Epithelial cell of esophagus (primary cell): ENCODE measurements at places on chromosomes 13 and 19.

GRCh38 chr13:39952249-39953233, 297.1 kb downstream of the COG6 start:
- no peak for DNase-seq

DNA sequence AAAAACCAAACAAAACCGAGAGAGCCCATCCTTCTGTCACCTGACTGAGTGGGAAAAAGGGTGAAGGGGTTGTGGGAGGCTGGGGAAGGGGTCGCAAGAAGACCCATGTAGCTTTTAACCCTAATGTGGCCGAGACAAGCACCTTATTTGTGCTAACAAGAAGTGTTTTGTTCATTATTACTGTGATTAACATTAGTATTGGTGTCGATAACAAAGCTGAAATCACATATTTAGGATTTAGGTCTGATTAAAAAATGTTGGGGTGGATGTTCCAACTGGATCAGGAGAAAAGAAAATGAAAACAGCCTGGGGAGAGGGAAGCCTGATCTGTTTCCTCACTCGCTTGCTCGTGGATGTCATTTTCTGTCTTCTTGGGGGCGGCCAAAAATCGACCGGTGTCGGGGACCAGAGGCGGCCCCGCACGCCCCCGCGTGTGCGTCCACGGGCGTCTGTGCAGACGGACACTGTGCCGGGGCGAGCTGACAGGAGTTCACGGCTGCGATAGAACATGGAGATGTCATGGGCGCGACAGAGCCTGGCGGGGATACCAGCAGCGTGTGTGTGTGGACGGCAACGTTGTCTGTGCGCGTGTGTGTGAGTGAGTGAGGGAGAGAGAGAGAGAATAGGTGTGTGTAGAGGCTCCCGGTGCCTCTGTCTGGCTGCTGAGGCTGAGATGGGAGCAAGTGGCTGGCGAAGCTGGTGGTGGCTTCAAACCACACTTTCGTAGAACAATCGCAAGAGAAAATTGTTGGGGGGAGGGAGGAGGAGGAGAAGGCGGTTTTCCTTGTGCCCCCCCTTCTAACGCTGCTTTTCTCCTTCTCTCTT, 29.1 kb downstream of the NFIX start:
- DNase-seq = no peak

- DNase-seq = no peak
Observed at GRCh38 chr13:73966331-73966730, 167.9 kb downstream of the KLF12 start.

GRCh38 chr19:41351339-41352245, 2.1 kb downstream of the TGFB1 start:
- peak; percentile 70 for DNase-seq

DNA sequence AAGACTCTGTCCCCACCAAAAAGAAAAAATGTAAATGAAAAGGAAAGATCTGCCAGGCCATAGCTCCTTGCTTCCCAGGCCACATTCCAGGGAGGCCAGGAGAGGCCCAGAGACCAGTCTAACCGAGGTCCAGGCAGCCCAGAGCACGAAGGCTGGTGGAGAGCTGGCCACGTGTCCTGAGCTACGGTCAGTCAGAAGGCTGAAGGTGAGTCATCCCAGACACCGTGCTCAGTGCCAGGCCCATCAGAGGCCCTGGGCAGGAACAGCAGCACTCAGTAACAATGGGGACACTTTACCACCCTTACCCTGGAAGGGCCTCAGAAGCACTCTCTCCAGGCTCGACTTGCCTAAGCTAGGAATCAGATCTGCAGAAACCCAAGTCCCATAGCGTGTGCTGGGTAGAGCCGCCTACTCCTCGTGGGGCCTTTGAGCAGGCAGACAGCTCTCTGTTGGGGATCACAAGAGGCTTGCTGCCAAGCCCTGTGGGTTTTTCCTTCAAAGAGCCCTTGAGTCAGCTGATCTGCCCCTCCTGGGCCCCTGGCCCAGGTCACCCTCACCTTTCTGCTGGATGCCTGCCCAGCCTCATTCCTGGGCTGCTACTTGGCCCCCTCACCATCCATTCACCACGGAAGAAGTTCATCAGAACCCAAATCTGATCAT, 11.6 kb upstream of the DNMT1 start:
- no peak for DNase-seq
